ENCODE measurements at places on chromosomes 4 and X.

GRCh38 chr4:19752599-19752998, 499.1 kb upstream of the SLIT2 start:
- no peak for DNase-seq

DNA sequence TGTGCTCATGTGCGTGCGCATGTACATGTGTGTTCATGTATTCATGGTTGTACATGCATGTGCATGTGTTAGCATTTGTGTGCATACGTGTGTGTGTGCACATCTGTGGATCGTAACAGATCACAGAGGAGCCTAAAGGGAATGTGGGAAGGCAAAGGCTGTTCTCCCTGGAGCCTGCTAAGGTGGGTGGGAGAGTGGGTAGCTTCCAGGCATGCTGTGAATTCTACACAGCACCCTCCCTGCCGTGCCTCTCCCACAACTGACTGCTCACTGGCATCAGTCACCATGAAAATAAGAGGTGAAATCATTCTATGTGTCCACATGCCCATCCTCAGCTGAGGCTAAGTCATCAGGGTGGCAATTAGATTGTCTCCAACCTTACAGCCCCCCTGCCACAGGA, 600.9 kb downstream of the MID1IP1 start:
- no peak for DNase-seq

- DNase-seq = peak; percentile 5
Observed at GRCh38 chrX:66638591-66639500, at the start of gene EDA2R. EDA2R (minus strand) TSS chrX:66639078; CDS start chrX:66616020, 23,058 bp downstream.

GRCh38 chr4:152784490-152785350, 5.0 kb downstream of the ARFIP1 start:
- DNase-seq = no peak

DNA sequence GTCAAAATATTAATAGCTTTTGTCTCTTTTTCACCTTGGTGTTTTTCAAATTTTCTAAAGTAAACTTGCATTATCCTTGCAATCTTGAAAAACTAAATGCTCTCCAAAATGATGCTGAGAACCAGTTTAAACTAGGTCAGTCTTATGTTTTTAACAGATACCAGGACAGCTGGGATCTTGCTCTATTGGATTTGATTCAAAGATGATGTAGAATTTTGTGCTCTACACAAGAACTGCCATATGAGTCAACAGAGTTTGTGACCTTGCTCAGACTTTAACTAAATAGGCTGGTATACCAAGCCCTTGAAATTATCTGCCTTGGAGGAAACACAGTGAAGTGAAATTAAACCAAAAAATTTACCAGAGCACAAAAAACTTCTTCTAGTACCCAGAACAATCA, 991.1 kb downstream of the STPG2 start:
- no peak for DNase-seq

DNA sequence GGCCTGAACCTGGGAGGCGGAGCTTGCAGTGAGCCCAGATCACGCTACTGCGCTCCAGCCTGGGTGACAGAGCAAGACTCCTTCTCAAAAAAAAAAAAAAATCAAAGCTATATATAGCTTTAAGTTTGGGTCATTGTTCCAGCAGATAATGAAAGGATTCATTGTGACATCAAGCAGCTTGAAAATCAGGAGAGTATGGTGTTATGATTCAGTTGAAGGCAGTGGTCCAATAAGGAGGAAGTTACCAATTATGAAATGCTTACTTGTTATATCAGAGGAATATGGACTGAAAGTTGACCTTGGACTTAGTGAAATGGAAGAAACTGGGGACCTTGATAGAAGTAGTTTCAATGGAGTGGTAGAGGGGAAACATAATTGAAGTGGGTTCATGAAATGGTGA, 140.4 kb upstream of the MAD2L1 start:
- no peak for DNase-seq

DNA sequence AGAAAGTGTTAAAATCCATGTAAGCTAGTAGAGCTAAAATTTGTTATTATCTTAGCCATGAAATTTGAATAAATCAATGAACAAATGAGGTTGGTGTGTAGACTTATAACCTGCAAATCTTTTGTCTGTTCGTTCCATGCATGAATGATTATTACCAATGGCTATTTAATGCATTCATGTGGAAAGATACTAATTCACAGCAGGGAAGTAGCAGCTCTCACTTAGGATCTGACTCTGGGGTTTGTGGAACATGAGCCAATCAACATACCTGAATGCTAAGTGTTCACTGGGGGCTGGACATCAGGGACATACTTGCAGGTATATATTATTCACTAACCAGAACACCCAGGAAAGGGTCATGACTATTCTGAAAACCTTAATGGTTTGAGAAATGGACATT, 444.1 kb downstream of the STIM2 start:
- DNase-seq = no peak

DNA sequence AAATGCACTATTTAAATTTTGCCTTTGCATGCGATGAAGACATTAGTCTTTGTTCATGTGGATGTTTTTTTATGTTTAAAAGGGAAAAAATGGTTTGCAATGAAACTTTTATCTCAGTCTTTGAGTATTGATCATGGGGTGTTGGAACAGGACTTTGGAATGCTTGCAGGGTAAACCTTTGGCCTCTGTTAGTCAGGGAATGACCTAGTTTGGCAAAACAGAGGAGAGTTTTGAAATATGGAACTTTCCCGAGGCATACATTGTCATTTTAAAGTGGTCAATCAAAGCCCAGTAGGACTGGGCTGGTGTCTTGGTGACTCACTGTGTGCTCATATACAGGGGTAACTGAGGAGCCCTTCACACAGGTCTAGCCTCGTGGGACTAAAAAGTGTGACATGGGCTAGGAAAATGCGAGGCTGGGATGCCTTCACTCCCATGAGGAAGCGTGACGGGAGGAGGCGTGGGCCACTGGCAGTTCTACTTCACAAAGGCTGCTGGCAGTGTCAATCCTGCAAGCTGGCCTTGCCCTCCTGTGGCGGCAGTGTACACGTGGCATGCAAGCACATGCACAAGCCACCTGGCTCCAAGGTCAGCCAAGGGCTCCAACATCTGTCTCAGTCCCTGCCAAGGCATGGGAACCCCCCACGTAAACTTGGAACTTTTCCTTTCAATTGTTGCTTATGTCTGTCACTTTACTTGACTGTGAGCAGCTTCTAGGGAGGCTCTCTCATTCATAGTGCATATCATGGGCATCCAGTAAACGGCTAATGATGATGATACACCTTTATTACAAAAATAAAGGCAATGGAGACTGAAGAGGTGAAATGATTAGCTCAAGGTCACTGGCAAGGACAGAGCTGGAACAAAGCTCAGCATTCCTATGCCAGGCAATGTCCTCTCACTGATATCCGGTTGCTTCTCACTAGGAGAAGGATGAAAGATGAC, 5.2 kb upstream of the F11 start:
- no peak for DNase-seq

DNA sequence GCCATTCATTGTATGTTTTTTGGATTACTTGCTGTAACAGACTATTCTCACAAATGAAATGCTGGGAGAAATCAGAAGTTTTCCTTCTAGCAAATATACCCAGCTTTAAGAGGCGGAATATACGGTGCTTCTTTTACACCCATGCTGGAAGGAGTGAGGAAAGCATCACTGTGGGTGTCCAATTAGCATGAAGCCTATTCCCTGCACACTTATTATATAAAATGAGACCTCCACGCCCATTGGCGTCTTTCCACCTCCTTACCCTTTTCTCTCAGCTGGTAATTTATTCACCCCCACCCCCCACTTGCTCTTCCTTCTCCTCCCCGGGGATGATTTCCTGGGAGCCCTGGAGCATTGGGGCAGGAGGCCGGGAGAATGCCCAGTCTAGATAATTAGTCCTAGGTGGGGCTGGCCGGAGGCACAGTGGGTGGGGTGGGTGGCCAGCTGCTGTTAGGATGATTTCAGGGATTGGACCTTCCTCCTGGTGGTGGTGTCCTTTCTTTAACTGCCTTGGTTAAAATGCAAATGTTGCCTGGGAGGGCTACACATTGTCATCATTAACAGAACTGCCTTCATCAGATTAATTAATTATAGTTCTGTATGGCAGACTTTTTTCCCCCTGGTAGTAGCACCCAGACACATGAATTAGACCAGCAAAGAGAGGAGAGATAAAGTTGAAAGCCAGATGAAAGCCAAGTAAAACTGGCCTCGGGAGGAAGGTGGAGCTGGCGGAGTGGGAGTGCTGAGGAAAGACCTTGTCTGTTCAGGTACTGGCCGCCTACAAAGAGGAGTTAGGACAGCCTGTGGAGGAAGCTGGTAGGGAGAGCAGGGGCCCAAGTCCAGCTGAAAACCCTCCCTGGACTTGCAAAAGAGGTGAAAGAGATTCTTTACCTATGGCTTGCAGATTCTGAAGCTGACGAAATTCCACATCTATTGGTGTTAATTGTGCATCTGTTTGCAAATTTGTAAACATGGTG, 11.4 kb downstream of the SHROOM2 start:
- DNase-seq = no peak

- no peak for DNase-seq
Observed at GRCh38 chr4:41799126-41799525, 50.6 kb upstream of the PHOX2B start.

DNA sequence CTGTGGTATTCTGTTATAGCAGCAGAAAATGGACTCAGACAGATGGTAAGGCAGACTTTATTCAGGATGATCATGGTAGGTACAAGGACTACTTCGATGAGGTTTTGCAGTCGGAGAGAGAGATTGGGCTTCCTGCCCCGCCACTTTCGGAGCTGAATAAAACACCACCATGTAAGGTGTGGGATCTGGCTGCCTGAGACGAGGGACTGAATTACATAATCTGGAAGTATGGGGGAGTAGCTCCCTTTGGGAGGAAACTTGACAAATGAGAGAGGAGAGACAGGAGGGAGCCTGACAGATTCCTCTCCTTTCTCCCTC, 255.5 kb upstream of the GATB start:
- no peak for DNase-seq

GRCh38 chr4:87746001-87746400, 53.4 kb upstream of the IBSP start:
- no peak for DNase-seq

GRCh38 chr4:22129454-22130029, 181.0 kb upstream of the KCNIP4 start:
- peak; percentile 0 for DNase-seq

Data from stimulated activated CD4-positive, alpha-beta T cell treated with anti-CD3 and anti-CD28 coated beads, Interleukin-1b, Interleukin-23, amount 100 ng/mL, for 4 hours (primary cell).